ENCODE measurements at places on chromosomes 16 and 17. TPM values are rescaled to one million over a fixed set of nuclear protein-coding genes. Genes with fewer than 3 reads are reported as not detected.
A peak's percentile ranks its signal among the peaks of the same experiment; 100 is the strongest.

DNA sequence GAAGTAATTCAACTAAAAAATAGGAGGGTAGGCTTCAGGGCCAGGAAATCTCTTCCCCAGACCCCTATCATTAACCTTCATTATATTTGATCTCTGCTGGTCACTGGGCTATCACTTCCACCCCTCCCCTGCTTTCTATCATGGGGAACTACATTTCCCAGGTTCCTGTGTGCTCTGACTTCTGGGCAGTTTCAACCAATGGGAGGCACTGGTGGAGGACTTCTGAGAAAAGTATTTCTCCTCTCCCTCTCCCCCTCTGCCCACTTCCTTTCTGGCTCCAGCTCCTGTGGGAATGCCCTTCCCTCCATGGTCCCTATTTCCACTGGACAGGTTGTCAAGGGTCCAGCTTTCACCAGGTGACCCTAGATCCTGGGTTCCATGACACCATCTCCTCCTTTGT lies 364.4 kb downstream of the C16orf95 start:
- DNase-seq, result no peak

DNA sequence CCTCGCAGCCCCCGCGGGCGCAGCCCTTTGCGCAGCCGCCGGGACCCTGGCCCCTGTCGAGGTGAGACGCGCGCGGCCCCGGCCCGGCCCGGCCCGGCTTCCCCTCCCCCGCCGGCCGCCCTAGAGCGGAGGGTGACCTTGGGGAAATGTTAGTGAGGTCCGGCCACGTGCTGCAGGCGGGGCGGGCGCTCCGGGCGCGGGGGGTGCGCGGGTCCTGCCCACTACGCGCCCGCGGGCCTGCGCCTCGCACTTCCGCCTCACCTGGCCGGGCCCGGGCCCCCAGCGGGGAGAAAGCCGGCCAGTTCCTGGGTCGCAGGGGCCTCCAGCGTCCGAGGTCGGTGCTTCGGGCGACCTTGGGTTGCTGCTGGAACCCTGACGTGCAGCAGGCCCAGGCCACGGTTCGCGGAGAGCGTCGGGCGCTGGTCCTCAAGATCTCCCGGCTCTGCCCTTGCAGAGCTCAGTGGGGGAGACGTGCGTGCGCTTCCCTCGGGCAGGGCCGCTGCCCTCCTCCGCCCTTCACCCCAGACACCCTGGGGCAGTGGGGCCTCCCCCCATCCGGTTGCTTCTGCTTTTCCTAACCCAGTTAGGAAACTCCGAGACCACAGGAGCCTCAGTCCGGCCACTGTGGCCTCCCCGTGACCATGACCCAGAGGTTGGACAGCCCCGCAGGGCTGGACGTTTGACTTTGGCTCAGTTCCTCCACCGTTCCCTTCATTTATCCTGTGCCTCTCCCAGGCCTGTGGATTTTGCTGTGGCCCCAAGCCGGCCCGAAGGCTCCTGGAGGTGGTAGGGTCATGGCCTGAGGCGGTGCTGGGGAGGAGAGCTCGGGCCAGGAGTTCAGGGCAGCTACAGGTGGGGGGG lies 791 bp downstream of the MCRIP2 start:
- peak; percentile 66 for DNase-seq

DNA sequence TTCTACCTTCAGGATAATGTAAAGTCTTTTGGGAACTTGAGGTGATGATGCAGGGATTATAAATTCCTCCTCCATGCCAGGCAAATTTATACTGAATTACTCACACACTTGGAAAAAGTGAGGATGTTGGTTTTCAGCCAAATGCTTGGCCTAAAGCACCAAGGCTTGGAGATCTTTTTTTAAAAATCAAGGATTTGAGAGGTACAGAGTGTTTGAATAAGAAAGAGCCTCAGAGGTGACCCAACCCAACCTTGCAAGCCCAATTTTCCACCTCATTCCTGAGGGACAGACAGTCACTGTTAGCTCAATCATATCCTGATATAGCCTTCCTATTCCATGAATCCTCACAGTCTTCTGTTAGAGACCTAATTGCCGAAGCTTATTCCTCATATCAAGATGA lies 14.0 kb downstream of the GRIN2A start:
- DNase-seq, result no peak

DNA sequence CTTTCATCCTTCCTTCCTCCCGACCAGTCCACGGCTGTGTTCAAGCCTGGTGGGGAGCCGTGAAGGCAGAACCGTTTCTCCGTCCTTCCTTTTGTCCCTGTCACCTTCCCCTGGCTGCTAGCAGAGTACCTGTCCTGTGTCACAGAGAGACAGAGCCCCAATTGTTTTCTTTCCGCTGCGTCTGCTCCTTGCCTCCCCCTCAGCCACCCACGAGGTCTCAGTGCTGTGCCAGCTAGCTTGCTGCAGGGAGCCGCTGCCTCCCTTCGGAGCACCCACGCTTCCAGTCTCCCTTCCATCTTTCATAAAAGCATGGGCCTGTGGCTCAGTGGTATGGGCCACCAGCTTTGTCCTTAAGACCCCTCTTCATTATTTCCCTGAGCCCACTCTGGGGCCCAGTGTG lies 62.2 kb downstream of the MPRIP start:
- DNase-seq, result no peak

DNA sequence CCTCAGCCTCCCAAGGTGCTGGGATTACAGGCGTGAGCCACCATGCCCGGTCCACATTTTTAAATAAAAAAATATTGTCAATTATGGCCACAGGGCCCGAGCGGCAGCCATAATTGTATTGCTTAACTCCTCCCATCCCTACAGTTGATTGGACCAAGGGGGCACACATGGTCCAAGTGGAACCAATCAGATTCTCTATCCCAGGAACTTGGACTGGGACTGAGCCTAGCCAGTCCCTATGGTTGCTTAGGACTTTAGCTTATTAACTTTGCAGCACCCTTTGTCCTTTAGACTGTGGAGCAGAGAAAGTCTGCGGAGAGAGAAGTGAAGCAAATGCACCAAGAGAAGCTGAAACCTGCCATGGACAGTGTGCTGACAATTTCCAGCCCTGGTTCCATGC lies 5.5 kb upstream of the RDM1 start:
- no peak for DNase-seq

ABCA10 gene
- 60.9 TPM for polyA plus RNA-seq

KRT23 gene
- polyA plus RNA-seq, result 0.01 TPM

KCNJ12 gene
- 2.8 TPM for polyA plus RNA-seq
